ENCODE measurements at places on chromosomes 4 and X.

DNA sequence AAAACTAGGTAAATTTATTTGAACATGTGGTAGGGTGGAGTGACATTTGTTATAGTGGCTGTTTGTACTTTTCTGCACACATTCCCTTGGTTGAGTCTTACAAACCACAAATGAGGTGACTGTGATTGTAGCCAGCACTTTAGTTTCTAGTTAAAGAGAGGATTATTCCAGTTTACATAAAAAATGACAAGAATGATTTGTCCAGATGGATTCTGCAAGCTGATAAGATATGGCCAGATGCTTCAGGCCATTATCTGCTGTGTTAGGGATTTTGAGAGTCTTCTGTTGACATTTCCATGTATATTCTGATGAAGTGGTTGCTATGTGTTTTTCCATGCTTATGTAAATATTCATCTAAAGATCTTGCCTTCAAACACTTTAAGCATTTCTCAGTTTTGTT is 31.0 kb upstream of the PDE5A start:
- DNase-seq: no peak

GRCh38 chr4:4412641-4413372 is 25.9 kb downstream of the NSG1 start:
- no peak for DNase-seq

DNA sequence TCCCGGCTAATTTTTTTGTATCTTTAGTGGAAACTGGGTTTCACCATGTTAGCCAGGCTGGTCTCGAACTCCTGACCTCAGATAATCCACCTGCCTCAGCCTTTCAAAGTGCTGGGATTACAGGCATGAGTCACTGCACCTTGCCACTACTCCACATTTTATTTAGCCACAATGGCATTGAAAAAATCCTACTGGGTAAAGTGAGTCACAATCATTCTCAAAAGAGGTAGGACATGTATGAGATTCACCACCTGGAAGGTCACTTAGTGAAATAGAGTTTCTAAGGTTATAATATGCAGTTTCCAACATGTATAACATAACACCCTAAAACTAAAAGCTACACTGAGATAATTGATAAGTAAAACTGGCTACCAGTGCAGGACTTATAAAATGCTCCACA is 159.2 kb downstream of the BTC start:
- no peak for DNase-seq

DNA sequence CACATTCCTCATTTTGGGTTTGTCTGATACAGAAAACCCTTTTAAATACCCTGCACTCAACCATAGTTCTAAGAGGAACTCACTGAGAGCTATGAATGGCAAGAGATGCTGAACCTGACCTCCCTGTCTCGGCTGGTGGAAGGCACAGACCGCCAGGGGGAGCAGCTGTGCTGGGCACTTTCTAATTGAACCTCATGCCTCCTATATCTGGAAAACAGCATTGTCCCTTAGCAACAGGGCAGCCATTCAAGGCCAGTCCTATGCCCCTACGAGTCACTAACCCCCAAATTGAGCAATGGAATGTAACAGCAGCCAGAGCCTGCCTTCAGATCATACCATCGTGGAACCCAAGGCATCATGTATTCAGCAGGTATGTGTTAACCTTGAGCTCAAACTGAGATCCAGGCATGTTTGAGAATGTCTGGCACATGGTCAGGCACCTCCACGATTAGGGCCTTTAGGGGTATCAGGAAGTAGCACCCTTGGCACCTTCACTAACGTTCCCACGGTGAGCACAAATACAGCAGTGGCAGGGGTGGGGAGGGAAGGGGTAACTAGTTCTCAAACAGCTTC is 5.1 kb downstream of the USP27X start:
- peak; percentile 18 for DNase-seq

DNA sequence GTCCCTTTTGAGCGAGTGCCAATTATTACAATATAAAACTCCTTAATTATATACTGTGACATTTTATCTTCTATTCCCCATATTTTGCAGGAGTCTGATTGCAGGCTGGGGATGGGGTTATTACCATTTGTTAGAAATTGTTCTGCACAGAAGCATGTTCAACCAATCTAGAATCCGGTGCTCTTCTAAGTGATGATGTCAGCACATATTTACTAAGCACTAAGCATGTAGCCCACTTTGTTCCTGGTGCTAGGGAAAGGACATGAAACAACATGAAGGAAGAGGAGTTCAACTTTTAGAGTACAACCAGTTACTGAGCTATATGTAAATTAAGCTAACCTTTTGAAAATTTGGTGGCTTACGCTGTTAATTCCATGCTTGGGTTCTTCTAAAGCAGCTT is 52.8 kb upstream of the IL1RAPL2 start:
- no peak for DNase-seq

DNA sequence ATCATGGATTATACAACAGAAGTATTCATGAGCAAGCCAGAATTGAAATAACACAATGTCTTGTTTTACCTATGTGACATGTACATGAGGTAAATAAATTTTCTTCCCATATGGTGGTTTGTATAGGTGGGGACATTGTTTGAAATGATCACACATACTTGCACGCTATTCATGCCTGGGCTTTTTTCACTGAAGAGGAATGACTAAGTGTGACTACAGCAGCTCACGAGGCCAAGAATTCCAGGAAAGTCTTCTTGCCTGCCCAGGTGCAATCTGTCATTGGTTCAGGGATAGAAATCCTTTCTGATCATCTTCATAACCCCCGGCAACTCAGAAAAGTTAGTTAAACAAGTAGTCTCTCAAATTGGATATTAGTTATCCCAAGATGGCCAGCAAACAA is 36.3 kb upstream of the AREG start:
- no peak for DNase-seq

Measured in HTR-8/SVneo (cell line).